ENCODE measurements at places on chromosomes 7 and 10.

DNA sequence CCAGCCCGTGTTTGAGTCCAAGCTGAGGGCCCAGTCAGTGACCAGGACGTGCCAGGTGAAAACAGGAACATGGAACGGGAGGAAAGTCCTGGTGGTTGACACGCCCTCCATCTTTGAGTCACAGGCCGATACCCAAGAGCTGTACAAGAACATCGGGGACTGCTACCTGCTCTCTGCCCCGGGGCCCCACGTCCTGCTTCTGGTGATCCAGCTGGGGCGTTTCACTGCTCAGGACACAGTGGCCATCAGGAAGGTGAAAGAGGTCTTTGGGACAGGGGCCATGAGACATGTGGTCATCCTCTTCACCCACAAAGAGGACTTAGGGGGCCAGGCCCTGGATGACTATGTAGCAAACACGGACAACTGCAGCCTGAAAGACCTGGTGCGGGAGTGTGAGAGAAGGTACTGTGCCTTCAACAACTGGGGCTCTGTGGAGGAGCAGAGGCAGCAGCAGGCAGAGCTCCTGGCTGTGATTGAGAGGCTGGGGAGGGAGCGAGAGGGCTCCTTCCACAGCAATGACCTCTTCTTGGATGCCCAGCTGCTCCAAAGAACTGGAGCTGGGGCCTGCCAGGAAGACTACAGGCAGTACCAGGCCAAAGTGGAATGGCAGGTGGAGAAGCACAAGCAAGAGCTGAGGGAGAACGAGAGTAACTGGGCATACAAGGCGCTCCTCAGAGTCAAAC, 5.2 kb downstream of the GIMAP5 start:
- no peak for DNase-seq

GRCh38 chr10:132232981-132233380, 46.2 kb downstream of the DPYSL4 start:
- no peak for DNase-seq

DNA sequence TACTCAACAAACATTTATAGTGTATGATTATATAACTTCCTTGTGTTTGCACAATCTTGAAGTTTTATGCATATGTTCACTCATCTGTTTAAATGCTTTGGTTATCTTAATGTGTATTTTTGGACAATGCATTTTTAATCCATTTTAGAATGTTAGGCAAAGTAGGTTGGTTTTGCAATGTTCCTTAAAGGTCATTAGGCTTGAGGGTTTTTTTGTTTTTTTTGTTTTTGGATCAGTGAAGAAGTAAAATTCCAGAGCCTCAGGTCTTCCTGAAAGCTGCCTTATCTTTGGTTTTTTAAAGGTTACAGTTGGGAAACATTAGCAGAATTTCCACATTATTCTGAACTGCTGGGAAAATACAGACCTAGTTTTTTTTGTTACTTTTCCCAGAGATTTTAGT, 12.8 kb downstream of the MDFIC start:
- DNase-seq = no peak

DNA sequence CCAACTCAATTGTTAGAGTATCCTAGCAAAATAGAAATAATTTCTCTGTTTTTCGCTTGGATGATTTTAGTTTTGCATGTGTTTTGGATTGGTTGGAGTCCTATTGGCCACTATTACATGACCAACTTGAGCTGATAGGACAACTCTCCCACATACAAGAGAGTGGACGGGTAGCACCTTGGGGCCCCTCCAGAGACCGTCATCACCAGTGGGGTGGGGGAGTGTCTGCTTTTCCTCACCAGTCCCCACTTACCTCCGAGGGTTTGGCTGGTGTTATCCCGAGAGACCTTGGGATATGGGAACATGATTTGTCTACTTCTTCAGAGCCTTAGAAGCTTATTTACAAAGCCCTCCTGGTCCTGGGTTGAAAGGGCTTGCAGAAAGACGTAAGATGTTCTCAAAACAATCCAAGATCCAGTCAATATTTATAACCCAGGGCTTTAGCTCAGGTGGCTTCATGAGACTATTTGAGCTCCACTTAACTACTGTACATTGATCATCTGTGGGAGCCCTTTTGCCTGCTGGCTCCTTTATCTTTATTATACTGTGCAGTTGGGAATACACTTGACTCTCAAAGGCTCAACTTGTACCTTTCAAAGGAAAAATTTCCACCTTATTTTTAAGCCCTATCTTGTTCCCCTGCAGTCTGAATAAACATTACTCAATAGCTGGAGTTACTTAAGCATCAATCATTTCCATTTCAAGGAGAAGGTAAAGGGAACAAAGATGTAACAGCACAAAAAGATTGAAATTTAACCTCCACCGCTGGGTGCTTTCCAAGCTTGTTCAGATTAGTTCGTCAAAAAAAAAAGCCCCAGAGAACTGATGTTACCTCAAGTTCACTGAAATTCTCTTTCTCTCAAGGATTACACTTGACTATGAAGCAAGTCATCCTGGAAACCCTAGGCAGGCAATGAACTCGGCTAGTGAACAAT, 119.7 kb downstream of the WDR11 start:
- DNase-seq = no peak

DNA sequence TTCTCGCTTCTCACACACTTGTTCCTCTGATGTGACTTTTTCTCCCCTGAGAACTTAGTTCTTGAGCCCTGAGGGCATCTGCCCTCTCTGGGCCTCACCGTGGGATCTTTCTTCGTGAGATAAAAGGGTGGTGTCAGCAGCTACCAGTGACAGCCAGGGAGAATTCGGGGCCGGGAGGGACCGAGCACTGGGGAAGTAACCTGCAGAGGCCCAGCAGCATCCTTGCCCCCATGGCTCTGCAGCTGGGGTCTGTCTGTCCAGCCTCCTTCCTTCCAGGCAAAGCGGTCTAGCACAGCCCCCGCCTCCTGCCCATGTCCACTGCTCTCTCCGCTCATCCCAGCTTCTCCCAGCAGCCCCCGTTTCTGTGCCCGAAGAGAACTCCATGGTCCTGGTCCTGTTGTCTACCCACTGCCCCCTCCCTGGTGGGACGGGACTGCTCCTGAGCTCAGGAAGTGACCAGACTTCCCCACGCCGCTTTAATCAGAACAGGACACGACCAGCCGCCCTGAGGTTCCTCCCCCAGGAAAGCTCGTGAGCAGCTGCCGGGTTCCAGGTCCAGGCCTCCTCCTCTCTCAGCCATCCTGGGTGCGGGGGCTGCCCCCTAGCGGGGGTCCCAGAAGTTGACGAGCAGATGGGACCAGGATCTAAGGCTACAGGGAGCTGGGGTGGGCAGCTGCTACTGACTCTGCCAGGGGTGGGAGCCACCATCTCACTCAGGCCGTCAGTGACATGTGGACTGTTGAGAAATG, 187.5 kb downstream of the WDR37 start:
- no peak for DNase-seq

GRCh38 chr7:43076189-43076605, 36.2 kb upstream of the HECW1 start:
- no peak for DNase-seq

DNA sequence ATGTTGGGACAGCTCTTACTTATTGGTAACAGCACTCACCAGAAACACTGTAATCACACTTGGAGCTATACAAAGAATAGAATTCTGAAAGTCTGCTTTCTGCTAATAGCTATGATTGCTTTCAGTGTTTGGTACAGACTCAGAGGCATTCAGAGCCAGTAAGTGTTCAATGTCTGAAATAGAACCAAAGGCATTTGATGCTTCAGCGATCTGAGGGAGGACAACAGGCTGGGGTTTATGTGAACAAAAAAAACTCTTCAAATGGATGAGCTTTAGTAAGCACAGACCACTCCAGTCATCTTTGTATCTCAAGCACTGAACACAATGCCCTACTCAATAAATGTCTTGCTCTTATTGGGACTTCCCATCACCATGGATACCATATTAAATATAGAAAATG, 322.8 kb upstream of the GRM3 start:
- DNase-seq = no peak

DNA sequence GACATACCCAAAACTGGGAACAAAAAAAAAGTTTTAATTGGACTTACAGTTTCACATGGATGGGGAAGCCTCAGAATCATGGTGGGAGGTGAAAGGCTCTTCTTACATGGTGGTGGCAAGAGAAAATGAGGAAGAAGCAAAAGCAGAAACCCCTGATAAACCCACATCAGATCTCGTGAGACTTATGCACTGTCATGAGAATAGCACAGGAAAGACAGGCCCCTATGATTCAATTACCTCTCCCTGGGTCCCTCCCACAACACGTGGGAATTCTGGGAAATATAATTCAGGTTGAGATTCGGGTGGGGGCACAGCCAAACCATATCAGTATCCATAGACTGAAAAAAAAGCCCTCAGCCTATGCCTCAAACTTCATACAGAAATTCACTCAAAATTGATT, 647.2 kb downstream of the GRID1 start:
- no peak for DNase-seq

- DNase-seq = no peak
These were observed 243.1 kb upstream of the AOAH start for GRCh38 chr7:36967387-36967786.

GRCh38 chr7:83984076-83984475, 210.5 kb downstream of the SEMA3A start:
- DNase-seq = no peak

- DNase-seq = peak; percentile 17
These were observed 183.0 kb downstream of the SRPK2 start for GRCh38 chr7:105205592-105206237.

GRCh38 chr10:33270971-33271370, 63.5 kb downstream of the NRP1 start:
- no peak for DNase-seq

- DNase-seq = no peak
These were observed 212.3 kb downstream of the DKK1 start for GRCh38 chr10:52526251-52526823.

DNA sequence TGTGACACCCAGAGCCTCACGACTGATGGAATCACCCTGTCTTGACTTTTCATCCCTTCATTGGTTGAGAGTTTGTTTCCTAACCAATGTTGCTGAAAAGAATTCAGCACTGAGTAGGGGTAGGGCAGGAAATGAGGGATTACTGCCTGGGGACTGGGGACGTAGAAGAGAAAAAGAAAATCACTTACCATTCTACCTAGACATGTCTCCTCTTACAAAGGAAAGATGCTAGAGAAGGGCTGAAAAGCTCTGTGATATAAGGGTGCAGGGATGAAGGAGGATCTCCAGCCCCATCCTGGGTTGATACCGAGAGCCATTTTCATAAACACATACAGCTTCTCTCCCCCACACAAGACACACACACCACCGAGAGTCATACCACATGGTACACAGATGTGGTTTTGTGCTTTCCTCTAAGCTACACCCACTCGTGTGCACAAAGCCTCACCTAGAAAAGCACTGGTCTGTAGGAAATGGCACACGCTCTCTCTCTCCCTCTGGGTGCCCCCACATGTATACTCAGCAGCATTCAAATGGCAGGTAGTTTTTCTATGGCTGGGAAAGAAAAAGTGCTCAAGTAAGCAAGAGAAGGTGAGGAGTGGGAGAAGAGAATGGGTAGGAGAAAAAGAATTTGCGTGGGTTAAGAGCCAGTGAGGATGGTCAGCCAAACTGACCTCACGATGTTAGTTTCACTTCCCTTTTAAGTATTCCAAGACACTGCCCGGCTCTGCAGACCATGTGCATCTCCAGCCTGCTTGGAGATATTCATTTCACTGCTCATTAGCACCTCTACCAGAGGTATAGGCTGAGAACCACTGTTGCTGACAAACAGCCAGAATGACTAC, 85.8 kb downstream of the CALD1 start:
- DNase-seq = peak; percentile 13

- no peak for DNase-seq
These were observed 6.4 kb downstream of the DLX6 start for GRCh38 chr7:97011536-97012364.
